Stimulated activated CD4-positive, alpha-beta T cell treated with anti-CD3 and anti-CD28 coated beads, Interleukin-1b, Interleukin-23, amount 100 ng/mL, for 4 hours (primary cell): ENCODE measurements at places on chromosomes 1 and 21.

DNA sequence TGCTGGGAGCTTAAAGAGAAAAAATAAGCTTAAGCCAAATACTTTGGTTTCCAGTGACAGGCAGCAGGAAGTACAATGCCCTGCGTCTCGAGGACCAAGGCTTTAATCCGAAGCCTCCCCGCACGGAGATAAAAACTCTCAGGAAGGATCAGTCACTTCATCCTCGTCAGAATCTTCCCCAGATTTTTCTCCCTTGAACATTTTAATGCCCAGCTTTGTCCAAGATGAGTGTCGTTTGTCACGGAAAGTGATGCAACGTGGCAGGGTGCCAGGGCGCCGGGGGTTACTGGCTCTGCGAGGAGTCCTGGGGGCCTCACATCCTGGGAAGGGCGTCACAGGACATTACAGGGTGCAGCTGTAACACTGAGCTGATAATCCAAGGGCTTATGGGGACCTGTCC lies 25.2 kb upstream of the PCBP3 start:
- DNase-seq, result no peak

DNA sequence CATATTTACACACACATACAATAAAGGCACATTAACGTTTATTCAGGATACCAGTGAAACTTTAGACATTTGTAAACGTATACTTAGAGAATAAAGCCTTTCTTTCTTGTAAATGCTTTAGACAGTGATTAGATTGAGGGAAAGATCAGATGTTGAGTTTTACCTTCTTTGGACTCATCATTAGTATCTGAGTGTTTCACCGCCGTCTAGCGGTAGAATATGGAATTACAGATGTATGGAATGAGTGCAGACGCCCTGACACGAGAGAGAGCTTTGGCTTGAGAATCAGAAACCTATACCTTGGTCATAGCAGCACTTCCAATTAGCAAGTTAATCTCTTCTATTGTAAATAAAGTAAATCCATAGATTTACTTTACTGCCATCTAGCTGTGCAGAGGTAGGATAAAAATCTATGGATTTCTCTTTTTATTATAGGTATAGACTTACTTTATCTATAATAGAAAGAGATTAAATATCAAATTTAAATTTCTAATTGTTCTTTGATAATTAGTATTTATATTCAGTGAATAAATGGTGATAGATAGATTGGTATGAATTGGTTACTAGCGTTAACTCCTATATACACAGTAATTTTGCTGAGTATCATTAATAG lies 12.6 kb downstream of the FLG2 start:
- peak; percentile 57 for DNase-seq

DNA sequence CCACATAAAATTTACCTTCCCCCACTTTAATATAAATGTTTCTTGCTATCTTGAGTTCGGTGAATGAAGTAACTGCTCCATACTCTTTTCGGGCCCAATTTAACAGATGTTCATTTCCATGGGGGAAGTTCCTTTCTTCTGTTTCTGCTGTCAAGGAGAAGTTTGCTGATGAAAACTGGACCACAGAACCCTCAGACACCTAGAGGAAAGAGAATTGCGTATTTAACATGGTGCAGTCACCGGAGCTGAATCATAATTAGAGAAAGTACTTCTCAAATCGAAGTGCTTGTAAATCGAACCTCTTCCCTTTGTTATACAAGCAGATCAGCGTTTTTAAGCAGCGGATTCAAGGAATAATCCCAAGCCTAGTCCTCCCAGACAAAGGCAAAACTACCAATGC lies 151.2 kb downstream of the TGFBR3 start:
- DNase-seq, result no peak

DNA sequence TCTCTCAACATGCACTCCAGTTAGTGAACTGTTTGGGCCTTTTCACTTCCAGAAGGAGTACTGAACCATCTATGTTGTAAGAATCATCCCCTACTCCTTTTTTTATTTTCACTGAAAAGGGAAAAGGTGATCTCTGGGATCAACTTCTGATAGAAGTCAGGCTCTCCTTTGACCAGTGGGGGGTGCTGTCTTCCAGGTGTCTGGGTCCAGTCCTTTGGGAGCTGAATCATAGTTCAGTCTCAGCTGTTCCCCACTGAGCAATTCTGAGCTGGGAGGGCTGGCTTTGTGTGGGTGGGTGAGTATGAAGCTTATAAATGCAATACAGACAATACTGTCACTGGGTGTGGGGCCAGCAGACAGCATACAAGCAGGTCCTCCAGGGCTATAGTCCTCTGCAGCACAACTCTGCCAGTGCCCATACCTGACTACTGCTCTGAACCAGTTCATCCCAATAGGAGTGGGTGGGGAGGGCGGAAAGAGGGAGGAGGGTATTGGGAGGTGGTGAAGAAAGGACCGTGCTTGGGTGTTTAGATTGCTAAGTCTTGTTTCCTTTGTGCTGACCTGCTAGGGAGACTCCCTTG lies 12.5 kb upstream of the SARS1 start:
- peak; percentile 47 for DNase-seq

DNA sequence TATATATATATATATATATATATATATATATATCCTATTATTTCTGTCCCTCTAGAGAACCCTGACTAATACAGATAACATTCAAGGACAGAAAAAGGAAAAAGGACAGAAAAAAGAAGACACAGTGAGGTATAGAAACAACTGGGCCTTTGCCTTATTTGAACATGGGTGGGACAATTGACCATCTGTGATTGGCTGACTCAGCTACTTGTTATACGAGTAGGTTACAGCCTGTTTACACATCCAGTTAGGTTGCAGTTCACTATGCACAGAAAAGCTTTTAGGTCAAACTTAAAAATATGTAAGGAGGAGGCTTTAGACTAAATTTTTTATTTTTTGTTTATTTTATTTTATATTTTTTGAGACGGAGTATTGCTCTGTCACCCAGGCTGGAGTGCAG lies 39.8 kb upstream of the RGS8 start:
- no peak for DNase-seq

GRCh38 chr1:208332774-208333126 lies 88.6 kb upstream of the PLXNA2 start:
- no peak for DNase-seq

GRCh38 chr1:164716992-164717703 lies 158.2 kb downstream of the PBX1 start:
- no peak for DNase-seq

- no peak for DNase-seq
Measured at GRCh38 chr21:46150491-46151121, 4.8 kb downstream of the FTCD start.

DNA sequence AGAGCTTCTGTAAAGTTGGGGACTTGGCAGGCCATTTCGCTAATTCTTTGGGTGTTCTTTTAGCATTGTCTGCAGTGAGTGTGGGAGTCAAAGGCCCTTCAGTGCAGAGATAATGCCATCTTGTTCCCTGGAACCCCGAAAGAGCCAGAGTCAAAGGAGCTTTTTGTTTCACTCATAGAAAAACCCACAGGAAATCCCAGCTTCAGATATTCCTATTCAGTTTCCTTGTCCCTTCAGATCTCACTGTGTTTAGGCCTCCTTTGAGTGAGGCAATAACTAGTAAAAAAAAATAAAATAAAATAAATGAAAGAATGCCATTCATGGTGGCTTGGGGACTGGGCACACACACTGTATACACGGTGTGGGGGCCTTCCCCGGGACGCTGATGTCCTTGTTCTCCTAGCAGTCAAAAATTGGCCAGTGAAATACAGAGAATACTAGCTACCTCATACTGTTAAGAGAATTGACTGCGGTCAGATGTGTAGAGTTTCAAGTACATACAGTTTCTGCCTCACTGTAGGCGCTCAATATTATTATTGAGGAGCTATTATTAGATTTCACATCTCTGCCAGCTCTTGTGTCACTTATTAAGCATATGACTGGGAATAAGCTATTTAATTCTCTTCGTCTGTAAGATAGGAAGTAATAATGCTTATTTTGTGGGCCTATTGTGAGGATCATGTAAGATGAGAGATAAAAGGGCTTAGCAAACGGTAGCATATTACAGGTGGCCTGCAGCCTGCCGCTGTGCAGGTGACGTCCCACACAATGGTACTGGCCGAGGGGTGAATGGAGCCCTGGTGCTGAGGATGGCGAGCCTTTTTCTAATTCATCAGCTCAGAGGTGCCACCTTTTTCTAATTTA lies 16.7 kb downstream of the DISC1 start:
- no peak for DNase-seq

- DNase-seq, result no peak
Measured at GRCh38 chr1:168843401-168843800, 114.4 kb upstream of the DPT start.
